ENCODE measurements at places on chromosomes 3 and 15.

GRCh38 chr3:132624790-132625189, 27.7 kb downstream of the ACKR4 start:
- H3K4me1 ChIP-seq: no peaks in the 10 kb centered on the region
- no peaks in the 10 kb centered on the region for H3K27me3 ChIP-seq
- DNase-seq: no peak
- H3K27ac ChIP-seq: no peak overlapping the region

- H3K27me3 ChIP-seq: peaks cover 95% of the 10 kb centered on the region
- no peak for DNase-seq
- H3K36me3 ChIP-seq: peaks cover 4% of the 10 kb centered on the region
- peak overlapping the region; percentile 98 for H3K27ac ChIP-seq
- H3K4me1 ChIP-seq: peaks cover 58% of the 10 kb centered on the region
These were observed 1.6 kb upstream of the MEIS2 start for GRCh38 chr15:37101980-37102304.

GRCh38 chr3:32544894-32545293, 25.8 kb downstream of the DYNC1LI1 start:
- peak overlapping the region; percentile 2 for H3K27ac ChIP-seq
- peaks cover 6% of the 10 kb centered on the region for H3K36me3 ChIP-seq
- peaks cover 5% of the 10 kb centered on the region for H3K4me1 ChIP-seq
- no peaks in the 10 kb centered on the region for H3K27me3 ChIP-seq
- no peak for DNase-seq

- H3K27me3 ChIP-seq: no peaks in the 10 kb centered on the region
- peaks cover 3% of the 10 kb centered on the region for H3K36me3 ChIP-seq
- peaks cover 14% of the 10 kb centered on the region for H3K4me1 ChIP-seq
These were observed 222.0 kb downstream of the NEK10 start for GRCh38 chr3:27147215-27147614.

GRCh38 chr3:45777111-45777745, 19.1 kb downstream of the SLC6A20 start:
- DNase-seq: no peak
- no peaks in the 10 kb centered on the region for H3K36me3 ChIP-seq
- peaks cover 9% of the 10 kb centered on the region for H3K27me3 ChIP-seq

DNA sequence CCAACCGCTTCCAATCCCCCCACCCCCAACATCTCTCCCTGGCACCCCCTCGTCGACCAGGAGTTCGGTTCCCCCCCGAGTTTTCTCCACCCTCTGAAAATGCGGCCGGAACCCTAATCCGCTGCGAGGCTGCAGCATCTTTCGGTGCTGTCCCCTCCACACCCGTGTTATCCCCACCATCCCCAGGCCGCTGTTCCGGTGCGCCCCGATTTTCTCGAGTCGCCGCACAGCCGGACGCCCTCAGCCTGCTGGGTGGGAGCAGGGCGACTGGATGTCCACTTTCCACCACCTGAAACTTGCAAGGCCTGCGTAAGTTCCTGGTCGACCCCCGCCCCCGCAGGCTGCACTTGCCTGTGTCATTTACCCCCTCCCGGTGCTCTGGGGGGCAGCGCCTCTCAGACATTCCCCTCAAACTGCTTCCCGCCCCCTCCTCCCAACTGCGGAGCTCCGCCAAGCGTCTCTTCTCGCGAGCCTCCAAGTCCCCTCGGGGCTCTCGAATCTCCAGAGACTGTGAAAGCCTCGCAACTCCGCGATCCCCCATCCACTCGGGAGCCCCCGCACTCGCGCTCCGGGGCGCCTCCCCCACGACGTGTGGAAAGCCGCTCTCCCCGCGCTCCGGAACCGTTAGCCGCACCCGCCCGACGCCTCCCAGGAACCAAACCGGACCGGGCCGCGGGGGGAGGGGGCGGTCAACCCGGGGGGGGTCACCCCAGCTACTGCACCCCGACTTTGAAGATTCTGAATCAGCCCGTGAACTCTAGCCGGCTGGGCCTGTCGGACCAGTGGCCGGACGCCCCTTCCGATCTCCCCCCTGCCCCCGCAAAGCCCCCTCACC, 566 bp downstream of the ETV5 start:
- peaks cover 23% of the 10 kb centered on the region for H3K27me3 ChIP-seq
- H3K4me3 ChIP-seq: peak overlapping the region; percentile 93
- peaks cover 3% of the 10 kb centered on the region for H3K36me3 ChIP-seq
- peaks cover 75% of the 10 kb centered on the region for H3K4me1 ChIP-seq
- H3K27ac ChIP-seq: peak overlapping the region; percentile 91
- peak; percentile 63 for DNase-seq

DNA sequence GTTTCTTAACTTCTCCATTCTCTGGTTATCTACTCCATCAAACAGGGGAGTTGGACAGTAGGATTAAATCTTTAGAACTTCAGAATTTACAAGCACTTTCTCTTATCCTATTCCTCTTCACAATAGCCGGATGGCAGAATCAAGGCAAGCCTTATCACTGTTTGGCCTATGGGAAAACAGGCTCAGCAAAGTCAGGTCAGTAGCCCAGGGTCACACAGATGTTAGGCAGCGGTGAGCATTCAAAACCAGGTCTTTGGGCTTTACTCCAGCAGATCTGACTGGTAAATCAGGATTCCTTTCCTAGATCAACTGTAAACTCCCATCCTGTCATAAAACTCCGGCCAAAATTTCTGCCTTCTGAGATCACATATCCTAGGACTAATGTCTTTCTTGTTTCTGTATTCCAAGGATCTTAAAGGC, 258.4 kb downstream of the OPA1 start:
- no peak overlapping the region for H3K4me3 ChIP-seq
- H3K27me3 ChIP-seq: no peaks in the 10 kb centered on the region
- peaks cover 25% of the 10 kb centered on the region for H3K4me1 ChIP-seq

- H3K36me3 ChIP-seq: no peaks in the 10 kb centered on the region
- peaks cover 26% of the 10 kb centered on the region for H3K4me1 ChIP-seq
- no peak overlapping the region for H3K27ac ChIP-seq
These were observed 1.7 kb downstream of the GXYLT2 start for GRCh38 chr3:72889310-72890165.

- no peaks in the 10 kb centered on the region for H3K27me3 ChIP-seq
- H3K4me1 ChIP-seq: peaks cover 6% of the 10 kb centered on the region
- no peak overlapping the region for H3K27ac ChIP-seq
- no peak overlapping the region for H3K4me3 ChIP-seq
- no peak for DNase-seq
- peaks cover 39% of the 10 kb centered on the region for H3K36me3 ChIP-seq
These were observed 33.1 kb downstream of the NIPA2 start for GRCh38 chr15:22871481-22872086.

DNA sequence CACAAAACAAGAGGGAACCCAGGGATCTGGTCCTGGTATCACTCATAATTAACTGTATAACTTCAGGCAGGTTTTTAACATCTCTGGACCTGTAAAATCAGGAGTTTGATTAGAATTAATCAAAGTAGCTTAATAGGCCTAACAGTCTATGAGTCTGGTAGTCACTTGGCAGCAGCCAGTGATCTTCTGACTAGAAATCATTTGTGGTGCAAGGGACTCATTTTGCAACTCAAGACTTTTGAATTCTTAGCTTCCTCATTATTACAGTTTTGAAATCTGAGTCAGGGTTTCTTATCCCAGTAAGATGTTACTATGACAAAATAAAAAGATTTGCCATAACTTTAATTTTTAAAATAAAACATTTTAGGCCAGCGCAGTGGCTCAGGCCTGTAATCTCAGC, 70.8 kb downstream of the TMCC1 start:
- no peaks in the 10 kb centered on the region for H3K27me3 ChIP-seq
- no peak overlapping the region for H3K27ac ChIP-seq
- H3K4me3 ChIP-seq: no peak overlapping the region
- H3K4me1 ChIP-seq: peaks cover 5% of the 10 kb centered on the region
- H3K36me3 ChIP-seq: no peaks in the 10 kb centered on the region
- DNase-seq: no peak

DNA sequence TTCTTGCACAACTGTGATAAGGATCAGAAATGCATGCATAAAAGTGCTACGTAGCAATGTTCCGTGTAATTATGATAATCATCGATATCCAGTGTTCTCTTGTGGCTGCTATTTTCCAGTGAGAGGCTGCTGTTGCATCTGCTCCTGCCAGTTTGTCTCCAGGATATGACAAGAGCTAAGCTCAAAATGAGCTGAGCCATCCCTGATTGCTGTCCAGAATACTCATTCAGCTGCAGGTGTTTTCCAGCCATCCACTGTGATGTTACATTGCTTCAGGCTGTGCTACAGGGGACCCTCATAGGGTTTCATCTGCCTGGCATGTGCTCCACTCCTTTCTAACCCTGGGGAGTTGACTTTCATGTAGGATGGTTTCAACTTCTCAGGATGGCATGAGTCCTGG, 976.0 kb downstream of the ROBO1 start:
- H3K27ac ChIP-seq: no peak overlapping the region
- DNase-seq: no peak
- H3K4me3 ChIP-seq: no peak overlapping the region

DNA sequence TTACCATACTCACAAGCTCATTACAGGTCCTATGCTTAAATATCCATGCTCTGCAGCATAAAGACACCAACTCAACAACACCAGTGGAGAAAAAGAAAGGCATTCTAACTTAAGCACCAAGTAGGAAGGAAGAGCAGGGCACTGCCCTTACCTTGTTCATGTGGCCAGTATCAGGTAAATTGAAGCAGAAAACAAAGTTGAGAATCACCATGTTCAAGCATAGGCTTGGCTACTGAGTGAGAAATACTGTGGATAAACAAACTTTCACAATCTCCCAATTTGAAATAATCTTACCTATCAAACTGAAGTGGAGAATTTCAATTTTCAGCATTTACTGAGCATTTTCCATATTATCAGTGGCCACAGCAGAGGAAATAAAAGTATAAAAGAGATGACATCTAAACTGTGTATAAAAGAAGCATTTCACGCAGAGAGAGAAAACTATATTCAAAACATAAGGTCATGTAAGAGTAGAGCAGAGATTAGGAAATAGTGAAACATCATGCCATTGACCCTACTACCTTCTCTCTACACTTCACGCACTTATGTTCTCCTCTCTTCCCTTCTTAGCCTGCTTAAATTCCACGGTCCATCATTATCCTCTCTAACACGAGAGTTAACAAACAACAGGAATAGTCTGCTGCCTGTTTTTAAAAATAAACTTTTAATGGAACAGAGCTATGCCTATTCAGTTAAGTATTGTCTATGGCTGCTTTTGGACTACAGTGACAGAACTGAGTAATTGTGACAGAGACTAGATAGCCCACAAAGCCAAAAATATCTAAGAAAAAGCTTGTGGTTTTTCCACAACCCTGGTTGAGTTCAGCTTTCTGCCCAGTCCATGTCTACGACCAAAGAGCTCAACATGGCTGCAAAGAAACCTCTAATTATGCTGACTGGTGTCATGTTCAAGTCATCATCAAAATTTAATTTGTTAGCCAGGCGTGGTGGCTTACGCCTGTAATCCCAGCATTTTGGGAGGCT, 142.5 kb downstream of the NR1I2 start:
- peaks cover 19% of the 10 kb centered on the region for H3K36me3 ChIP-seq
- H3K27me3 ChIP-seq: no peaks in the 10 kb centered on the region
- no peak overlapping the region for H3K4me3 ChIP-seq
- no peak overlapping the region for H3K27ac ChIP-seq
- H3K4me1 ChIP-seq: no peaks in the 10 kb centered on the region

DNA sequence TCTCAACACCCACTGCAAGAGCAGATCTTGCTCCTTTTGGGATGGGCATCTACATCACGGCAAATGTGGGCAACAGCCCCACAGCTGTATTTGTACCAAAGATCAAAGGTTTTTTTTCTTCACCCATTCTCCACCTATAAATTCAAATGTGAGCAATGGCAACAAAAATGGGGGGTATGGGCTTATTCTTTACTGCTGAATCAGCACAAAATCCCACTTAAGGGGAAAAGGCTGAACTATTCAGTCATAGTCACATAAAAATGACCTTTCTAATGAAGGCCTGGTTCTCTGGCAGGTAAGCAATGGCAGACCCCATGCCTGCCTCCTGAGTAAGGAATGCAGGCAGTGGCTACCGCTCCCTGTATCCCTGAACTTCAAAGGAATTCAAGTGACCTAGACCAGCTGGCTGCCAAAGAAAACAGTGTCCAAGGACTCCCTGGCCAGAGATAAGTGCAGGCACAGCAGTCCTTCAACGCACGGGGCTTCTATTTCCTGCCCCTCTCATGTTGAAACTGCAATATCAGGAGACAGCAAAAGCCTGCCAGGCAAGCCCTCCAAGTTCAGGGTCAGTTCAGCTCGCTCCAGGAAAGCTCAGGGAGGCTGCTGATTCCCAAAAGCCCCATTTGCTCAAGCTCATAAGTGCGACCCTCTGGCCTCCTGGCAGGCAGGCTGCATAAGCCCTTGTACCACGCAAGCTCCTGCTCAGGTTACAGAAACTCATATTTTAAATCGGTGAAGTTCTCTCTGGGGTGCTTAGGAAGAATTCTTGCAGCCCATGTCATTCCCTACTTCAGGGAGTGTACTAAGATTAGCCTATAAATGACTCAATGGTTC, 134.1 kb downstream of the PDZRN3 start:
- DNase-seq: no peak
- peaks cover 13% of the 10 kb centered on the region for H3K4me1 ChIP-seq
- H3K36me3 ChIP-seq: no peaks in the 10 kb centered on the region

DNA sequence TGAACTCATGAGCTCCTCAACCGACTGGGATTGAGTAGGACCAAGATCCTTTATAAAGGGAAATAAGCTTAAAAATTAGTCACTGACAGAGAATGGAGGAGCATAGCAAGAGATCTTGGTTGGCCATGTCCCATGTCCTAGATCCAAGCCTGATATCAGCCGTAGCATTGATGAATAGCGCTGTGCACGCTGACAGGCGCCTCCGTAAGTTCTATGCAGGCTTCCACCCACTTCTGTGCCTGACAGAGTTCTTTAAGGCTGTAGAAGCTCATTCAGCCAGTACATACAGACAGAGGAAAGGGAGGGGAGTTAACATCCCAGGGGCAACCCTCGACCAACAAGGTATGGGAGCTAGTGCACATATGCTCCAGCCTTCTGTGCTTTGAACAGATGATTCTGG, 251.7 kb upstream of the TBC1D5 start:
- H3K4me1 ChIP-seq: no peaks in the 10 kb centered on the region
- H3K27ac ChIP-seq: no peak overlapping the region
- no peak overlapping the region for H3K4me3 ChIP-seq
- no peak for DNase-seq
- H3K36me3 ChIP-seq: no peaks in the 10 kb centered on the region

DNA sequence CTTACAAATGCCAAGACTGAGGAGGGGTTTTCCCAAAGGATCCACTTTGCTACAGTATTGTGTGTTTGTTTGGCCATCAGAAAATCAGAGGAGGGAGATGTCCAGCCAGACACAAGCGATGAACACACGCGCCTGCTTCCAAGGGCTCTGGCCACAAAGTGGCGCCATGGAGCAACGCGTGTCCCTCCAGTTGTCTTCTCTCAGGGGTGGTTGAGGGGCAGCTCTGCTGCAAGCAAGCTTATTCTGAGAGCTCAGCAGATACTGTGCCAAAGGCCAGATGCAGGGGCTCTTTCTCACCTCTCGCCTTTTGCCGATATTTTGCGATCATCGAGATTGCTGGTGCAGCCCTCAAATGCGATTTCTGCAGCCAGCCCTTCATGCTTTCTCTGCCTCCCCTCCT, 88.9 kb upstream of the OSBPL11 start:
- H3K27ac ChIP-seq: no peak overlapping the region
- no peaks in the 10 kb centered on the region for H3K27me3 ChIP-seq
- no peaks in the 10 kb centered on the region for H3K4me1 ChIP-seq
- DNase-seq: peak; percentile 40
- no peaks in the 10 kb centered on the region for H3K36me3 ChIP-seq

GRCh38 chr15:89328398-89329254, 6.0 kb downstream of the POLG start:
- H3K4me3 ChIP-seq: no peak overlapping the region
- DNase-seq: no peak
- H3K36me3 ChIP-seq: peaks cover 22% of the 10 kb centered on the region
- no peaks in the 10 kb centered on the region for H3K27me3 ChIP-seq

All from neural crest cell (in vitro differentiated cells).